ENCODE measurements at places on chromosomes 11 and 22. TPM values are rescaled to one million over a fixed set of nuclear protein-coding genes. Genes with fewer than 3 reads are reported as not detected.

DNA sequence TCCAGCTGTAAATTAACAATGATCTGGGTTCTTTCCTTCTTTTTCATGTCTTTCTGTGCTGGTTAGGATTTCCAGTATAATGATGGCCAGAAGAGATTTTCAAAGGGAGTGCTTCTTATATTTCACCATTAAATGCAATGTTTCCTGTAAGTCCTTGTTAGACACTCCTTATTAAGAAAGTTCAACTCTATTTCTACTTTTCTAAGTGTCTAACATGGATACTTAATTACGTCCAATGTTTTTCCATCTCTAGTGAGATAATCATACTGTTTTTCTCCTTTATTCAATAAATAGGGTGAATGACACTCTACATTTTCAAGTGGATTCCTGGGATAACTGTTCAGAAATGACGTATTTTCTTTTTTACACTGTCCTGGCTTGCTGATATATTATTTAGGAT, 49.8 kb downstream of the CDON start:
- DNase-seq: no peak

BAD gene
- total RNA-seq: 24.2 TPM

CCDC87 gene
- 0.23 TPM for total RNA-seq

GRCh38 chr11:14114269-14114668, 151.7 kb downstream of the SPON1 start:
- DNase-seq: no peak

ACRV1 gene
- total RNA-seq: not detected

SBF2 gene
- 6.0 TPM for total RNA-seq

- DNase-seq: no peak
Observed at GRCh38 chr11:44408711-44409470, 99.0 kb upstream of the ALX4 start.

- no peak for DNase-seq
Observed at GRCh38 chr11:26044389-26044788, 287.5 kb upstream of the ANO3 start.

DNA sequence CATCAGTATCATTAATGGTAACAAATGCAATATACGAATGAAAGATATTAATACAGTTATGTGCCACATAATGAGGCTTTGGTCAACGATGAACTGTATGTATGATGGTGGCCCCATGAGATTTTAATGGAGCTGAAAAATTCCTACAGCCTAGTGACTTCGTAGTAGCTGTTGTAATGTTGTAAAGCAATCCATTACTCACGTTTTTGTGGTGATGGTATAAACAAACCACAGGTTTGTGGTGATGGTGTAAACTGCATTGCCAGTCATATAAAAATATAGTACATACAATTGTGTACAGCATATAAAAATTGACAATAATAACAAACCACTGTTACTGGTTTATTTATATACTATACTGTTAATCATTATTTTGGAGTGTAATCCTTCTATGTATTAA, 27.4 kb upstream of the GRIA4 start:
- no peak for DNase-seq

CDC42EP1 gene
- total RNA-seq: 0.32 TPM

- DNase-seq: no peak
Observed at GRCh38 chr11:96642583-96642982, 252.8 kb downstream of the JRKL start.

- DNase-seq: no peak
Observed at GRCh38 chr22:42217019-42217751, 53.3 kb downstream of the TCF20 start.

GRCh38 chr22:47810505-47811500, 1048.4 kb downstream of the TBC1D22A start:
- DNase-seq: no peak

DNA sequence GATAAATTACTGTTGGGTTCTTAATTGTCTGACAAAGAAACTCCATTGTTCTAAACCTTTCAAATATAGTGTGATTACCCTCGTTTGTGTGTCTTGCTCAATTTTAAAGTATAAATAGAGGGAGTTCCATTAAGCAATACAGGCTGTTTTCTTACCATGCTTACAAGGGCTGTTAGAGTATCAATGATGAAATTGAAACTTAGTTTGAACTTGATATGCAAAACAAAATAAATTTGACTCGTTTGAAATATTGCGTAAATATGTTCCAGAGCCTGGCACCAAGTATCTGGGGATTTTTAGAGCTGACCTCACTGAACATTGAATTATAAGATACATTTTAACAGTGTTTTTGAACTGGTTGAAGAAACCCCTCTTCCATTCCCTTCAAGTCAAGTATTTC, 31.7 kb downstream of the TEAD1 start:
- DNase-seq: no peak

- no peak for DNase-seq
Observed at GRCh38 chr11:28584992-28585391, 476.8 kb downstream of the METTL15 start.
